Stimulated activated CD8-positive, alpha-beta memory T cell treated with anti-CD3 and anti-CD28 coated beads, Interleukin-4, amount 100 ng/mL, for 1 hour (primary cell): ENCODE measurements at places on chromosomes 2 and 18.

- DNase-seq = no peak
These were observed 216.5 kb downstream of the GPD2 start for GRCh38 chr2:156652691-156653090.

- no peak for DNase-seq
These were observed 67.8 kb upstream of the ARL4C start for GRCh38 chr2:234564699-234565098.

GRCh38 chr18:59551902-59552635, 145.2 kb downstream of the CCBE1 start:
- DNase-seq = no peak

DNA sequence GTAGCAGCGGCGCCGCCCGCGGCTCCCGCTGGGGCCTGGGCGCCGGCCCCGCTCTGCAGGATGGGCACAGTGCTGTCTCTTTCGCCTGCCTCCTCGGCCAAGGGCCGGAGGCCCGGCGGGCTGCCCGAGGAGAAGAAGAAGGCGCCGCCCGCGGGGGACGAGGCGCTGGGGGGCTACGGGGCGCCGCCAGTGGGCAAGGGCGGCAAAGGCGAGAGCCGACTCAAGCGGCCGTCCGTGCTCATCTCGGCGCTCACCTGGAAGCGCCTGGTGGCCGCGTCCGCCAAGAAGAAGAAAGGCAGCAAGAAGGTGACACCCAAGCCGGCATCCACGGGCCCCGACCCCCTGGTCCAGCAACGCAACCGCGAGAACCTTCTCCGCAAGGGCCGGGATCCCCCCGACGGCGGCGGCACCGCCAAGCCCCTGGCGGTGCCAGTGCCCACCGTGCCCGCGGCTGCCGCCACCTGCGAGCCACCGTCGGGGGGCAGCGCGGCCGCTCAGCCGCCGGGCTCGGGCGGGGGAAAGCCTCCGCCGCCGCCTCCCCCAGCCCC, 369 bp downstream of the CDK5R2 start:
- no peak for DNase-seq

GRCh38 chr2:26251893-26252292, 7.2 kb downstream of the HADHB start:
- DNase-seq = no peak

DNA sequence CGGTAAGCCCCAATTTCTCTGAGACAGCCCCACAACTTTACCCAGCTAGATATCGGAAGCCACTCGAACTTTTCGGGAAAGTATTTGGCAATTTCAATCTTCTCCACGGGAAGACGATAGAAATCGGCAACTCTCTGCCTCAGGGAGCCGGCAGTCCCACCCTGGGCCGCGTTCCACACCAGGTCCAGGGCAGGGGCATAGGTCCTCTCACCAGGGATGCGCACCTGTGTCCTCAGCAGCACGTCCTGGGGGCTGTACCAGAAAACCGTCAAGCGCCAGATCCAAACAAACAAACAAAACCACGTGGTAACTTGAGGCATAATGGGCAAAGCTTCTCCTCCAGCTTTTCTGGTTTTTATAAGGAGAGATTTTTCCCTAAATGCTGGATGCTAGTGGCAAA, 80.9 kb downstream of the USP40 start:
- DNase-seq = no peak

GRCh38 chr2:27638037-27638637, 9.3 kb downstream of the GPN1 start:
- no peak for DNase-seq

- no peak for DNase-seq
These were observed 292.5 kb downstream of the ALK start for GRCh38 chr2:29628862-29629261.

DNA sequence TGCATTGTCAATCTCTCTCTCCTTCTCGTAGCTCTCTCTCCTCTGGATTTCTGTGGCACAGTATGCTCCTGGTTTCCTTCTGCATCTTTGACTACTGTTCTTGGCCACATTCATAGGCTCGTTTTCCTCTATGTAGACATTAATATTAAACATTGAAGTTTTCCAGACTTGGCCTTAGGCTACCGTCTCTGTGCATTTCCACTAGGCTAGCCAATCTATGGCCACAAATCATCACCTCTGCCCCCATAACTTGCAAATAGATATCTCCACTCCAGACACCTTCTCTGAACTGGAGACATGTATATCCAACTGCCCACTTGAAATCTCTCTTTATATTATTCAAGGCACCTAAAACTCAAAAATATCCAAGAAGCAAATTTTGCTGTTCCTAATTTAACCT, 768.5 kb downstream of the TSN start:
- DNase-seq = no peak

GRCh38 chr2:71669058-71669456, 215.7 kb downstream of the DYSF start:
- DNase-seq = no peak

DNA sequence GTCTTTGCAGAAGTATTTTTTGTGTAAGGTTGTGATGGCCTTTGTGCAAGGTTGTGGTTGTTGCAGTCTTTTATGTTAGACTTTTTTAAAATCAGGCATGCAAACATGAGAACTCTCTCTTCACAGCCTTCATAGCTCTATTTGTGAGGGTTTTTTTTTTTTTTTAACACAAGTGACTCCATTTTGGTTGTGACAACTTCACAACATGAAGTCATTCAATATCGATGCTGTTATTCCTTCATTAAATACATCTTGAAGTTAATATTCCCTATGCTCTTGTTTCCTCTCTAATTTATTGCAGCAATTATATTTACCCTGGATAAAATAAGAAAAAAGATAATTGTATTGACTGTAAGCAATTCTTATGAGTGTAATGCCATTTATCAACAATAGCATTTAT, 35.5 kb downstream of the DHRS9 start:
- DNase-seq = no peak

DNA sequence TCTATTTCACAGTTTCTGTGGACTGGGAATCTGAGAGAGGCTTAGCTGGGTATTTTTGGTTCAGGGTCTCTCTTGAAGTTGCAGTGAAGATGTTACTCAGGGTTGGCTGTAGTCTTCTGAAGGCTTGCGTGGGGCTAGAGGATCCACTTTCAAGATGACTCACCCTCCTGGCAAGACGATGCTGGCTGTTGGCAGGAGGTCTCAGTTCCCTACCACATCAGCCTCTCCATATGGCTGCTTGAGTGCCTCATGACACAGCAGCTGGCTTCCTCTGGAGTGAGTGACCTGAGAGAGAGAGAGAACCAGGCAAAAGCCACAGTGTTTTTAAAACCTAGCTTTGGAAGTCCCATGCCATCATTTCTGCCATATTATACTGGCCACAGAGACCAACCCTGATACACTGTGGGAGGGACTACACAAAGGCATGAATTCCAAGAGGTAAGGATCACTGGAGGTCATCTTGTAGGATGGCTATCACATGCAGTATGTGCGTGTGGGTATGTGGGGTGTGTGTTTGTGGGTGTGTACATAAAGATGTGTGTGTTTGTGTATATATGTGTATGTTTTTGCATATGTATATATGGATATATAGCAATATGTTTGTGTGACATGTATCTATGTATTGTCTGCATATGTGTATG, 25.1 kb downstream of the DNPEP start:
- DNase-seq = no peak

DNA sequence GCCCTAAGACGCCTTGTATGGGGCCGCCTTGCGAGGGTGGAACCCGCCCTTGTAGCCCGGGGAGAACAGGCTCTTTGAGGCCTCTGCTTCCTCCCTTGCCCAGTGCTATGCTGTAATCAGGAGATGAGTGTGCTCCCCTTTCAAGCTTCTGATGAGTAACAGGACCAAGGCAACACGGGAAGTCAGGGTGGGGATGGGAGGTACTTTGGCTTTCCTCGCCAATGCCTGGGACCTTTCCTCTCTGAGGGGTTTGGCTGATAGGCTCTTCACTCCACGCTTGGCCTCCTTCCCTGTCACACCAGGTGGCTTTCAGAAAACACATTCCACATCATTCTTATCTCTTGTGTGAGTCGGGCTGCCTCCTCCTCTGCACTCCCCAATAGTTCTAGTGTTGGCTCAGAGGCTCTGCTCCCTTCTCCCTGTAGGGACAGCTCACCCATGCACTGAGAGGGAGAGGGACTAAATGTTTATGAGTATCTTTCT, 223.7 kb upstream of the TRIB2 start:
- no peak for DNase-seq

GRCh38 chr2:179235463-179236108, 29.0 kb downstream of the SESTD1 start:
- no peak for DNase-seq

- DNase-seq = peak; percentile 14
These were observed 498 bp downstream of the TGOLN2 start for GRCh38 chr2:85327160-85327821.
